Psoas muscle (tissue), 8 donors: ENCODE measurements at places on chromosomes 16 and 17. TPM values are rescaled to one million over a fixed set of nuclear protein-coding genes. Genes with fewer than 3 reads are reported as not detected.

Gene ITGAX
- total RNA-seq = 2.4 TPM

- no peak for DNase-seq
These were observed 9.4 kb upstream of the CNEP1R1 start for GRCh38 chr16:50015631-50016030.

- no peak for DNase-seq
These were observed 137.2 kb downstream of the SNX29 start for GRCh38 chr16:12113523-12114345.

DNA sequence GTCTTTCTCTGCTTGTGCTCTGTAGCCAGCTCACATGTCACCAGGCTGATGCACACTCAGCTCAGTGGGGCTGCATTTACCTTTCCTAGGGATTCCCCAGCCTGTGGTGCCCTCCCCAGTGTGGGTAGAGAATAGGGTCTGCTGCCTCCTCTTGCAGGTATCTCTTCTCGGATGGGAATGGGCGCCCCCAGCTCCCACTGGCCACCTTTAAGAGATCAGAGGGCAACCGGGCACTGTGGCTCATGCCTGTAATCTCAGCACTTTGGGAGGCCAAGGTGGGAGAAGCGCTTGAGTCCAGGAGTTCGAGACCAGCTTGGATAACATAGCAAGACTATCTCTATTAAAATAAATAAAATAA lies 3.3 kb downstream of the XYLT2 start:
- DNase-seq = no peak

- no peak for DNase-seq
These were observed 585 bp upstream of the KRT36 start for GRCh38 chr17:41490000-41490990.

DNA sequence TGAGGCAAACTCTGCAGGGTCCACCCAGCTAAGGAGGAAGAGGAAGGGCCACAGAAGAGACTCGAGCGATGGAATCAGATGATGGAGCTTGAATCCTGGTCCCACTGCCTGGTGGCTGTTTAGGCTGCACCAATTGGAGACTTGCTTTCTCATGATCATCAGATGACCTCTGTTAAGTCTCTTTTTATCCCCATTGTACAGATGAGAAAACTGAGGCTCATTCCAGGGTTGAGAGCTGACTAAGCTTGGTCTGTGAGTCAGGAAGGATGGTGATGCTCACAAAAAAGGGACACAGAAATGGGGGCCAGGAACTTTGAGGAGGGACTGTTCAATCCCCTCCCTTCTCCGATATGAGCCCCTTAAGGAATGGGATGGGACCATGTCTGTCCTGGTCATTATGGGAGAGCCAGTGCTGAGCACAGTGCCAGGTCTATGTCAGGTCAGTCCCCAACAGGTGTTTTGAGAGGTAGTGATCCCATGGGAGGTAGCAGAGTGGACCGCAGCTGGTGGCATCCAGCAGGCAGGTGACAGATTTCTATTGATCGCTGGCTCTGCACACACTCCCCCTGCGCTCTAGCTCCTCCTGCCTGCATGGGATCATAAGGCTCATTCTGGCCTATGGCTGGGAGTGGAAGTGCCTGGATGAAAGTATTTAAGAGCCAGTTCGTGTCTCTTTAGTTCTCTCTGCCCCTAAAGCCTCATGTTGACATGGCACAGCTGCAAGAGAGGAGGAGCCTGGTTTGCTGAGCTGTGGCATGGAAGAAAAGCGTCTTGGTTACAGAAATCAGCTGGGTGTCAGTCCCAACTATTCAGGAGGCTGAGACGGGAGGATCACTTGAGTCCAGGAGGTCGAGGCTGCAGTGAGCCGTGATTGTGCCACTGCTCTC lies 27.2 kb downstream of the SNX20 start:
- no peak for DNase-seq

Gene KRT33B
- not detected for total RNA-seq

DNA sequence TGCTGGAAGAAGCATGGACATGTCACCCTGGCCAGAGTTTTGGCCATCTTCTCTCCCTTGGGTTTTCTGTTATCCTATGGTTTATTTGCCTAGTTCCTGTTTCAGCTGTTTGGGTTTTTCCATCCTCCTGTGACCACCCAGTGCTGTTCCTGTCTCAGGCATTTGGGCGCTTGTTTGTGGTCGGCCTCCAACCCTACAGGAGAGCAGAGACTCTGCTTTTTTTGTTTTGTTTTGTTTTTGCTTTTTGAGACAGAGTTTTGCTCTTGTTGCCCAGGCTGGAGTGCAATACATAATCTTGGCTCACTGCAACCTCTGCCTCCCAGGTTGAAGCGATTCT lies 3.3 kb upstream of the ZC3H7A start:
- DNase-seq = no peak

GRCh38 chr17:60916043-60916442 lies 238.4 kb downstream of the BCAS3 start:
- DNase-seq = no peak

GRCh38 chr17:19249681-19250080 lies 12.5 kb downstream of the EPN2 start:
- DNase-seq = no peak

DNA sequence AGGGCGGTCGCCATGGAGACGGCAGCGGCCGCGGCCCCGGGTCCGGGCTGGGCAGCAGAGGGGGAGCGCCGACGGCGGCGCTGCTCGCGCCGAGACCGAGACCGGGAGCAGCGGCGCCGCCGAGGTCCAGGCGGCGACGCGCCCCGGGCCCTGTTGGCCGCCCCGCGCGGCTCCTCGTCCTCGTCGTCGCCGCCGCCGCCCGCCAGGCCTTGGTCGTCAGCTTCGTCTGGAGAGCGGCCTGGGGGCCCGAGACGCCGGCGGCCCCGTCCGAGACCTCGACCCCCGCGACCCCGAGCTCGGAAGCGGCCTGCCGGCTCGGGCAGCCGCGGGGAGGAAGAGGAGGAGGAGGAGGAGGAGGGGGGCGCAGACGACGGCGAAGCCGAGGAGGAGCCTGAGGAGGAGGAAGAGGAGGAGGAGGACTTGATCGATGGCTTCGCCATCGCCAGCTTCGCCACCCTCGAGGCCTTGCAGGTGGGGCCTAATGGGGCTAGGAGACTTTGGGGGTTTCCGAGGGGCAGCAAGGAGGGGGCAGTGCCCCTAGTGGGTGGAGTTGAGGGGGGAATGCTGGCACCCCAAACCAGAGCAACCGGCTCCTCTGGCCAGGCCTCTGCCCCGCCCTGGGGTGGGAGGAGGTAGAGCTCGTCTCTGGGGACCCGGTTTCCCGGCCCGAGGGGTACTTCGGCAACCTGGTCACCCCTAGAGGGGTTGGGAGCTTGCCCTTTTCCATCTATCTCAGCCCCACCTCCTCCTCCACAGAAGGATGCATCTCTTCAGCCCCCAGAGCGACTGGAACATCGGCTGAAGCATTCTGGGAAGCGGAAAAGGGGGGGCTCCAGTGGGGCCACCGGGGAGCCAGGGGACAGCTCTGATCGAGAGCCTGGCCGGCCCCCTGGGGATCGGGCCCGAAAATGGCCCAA lies 1.5 kb downstream of the FBRS start:
- DNase-seq = no peak

Gene SUMO2
- 161 TPM for total RNA-seq

DNA sequence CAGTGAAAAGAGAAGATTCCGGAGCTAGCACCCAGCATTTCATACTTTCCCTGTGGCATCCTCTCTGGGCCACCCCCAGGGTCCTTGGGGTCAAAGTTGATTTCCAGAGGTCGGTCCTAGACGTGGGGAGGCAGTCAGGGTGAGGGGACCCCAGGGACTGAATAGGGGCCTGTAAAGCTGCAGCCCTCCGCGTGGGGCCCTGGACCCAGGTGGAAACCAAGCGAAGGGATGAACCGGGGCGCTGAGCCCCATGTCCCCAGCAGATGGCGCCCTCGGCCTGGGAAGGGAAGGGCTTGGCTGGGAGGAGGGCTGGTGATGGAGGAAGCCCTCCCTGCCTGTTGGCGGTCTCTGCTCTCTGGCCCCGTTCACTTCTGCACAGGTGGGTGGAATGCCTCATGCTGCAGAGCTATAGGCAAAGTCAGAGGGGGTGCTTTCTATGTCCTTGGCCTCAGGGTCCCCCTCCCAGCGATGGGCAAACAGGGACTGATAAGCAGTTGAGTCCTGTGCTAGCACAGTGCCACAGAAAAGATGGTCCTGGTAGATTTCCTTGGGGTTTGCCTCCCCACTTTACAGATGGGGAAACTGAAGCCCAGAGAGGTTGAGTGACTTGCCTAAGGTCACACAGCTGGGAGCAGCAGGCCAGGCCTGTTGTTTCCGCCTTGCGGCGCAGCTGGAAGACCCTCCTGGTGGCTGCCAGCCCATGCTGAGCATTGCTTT lies 163.4 kb upstream of the CIBAR2 start:
- peak; percentile 87 for DNase-seq

DNA sequence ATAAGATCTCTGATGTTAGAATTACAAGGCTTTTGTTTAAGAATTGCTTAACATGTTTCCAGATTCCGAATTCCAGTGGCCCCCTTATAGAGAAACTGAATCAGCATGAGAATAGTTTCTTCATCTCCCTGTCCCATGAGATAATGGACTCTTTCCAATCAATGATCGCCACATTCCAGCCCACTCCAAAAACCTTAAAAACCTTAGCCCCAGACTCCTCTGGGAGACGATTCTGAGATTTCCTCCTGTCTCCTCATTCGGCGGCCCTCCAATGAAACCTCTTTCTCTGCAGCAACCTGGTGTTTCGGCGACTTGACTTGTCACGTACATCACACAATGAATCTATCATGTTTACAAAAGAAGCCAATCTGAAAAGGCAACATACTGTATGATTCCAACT lies 197.1 kb upstream of the PSMD7 start:
- no peak for DNase-seq

GRCh38 chr17:53390575-53390974 lies 432.2 kb upstream of the KIF2B start:
- DNase-seq = no peak

Gene KRTAP1-5
- total RNA-seq = not detected

DNA sequence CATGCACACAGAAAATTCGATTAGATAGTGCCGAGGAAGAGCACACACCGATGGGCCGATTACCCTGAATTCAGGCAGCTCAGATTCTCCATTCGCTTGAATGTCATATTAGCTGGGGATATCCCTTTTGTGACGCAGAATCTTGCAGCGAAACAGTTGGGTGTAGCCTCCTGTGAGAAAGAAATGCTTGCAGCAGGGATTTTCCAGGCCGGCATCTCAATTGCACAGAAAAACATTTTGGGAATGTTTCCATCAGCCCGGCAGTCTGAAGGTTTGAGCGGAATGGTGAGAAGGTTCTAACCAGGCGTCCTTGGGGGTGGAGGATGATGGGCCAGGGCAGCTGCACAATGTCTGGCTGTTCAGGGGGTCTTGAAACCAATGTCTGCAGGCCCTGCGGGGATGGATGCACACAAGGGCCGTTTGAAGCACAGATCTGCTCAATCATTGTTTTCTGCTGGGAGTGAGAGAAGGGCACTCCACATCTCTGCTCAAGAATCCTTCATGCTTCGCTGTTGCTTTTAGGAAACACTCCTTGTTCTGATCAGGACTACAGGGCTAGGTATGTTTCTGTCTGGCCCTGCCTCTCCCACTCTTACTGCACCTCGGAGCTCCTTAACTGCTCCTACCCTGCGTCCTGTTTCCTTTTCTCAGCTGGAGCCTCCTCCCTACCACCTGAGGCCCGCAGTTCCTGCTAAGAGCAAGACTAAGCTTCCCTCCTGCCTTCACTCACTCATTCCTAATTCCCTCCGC lies 94.6 kb downstream of the CMIP start:
- DNase-seq = no peak

DNA sequence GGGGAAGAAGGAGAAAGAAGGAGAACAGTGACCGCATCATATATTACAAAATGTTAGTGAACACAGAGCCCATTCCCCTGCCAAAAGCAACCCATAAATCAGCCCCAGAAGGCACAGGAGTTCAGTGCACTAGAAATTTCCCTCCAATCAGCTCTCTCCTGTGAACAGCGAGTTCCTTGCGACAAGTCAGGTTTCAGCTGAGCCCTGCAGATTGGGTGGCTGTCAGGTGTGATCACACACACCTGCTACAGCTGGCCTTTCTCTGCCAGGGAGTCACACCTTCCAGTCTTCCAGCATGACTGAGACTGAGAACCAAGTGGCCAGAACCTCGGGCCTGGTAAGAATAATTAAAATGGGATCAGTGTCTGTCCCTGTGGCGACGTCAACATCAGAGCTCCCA lies 60.2 kb downstream of the SHISA9 start:
- DNase-seq = no peak
